Esophagus muscularis mucosa (tissue), 4 donors: ENCODE measurements at places on chromosomes 11 and 22. TPM values are rescaled to one million over a fixed set of nuclear protein-coding genes. Genes with fewer than 3 reads are reported as not detected.

DNA sequence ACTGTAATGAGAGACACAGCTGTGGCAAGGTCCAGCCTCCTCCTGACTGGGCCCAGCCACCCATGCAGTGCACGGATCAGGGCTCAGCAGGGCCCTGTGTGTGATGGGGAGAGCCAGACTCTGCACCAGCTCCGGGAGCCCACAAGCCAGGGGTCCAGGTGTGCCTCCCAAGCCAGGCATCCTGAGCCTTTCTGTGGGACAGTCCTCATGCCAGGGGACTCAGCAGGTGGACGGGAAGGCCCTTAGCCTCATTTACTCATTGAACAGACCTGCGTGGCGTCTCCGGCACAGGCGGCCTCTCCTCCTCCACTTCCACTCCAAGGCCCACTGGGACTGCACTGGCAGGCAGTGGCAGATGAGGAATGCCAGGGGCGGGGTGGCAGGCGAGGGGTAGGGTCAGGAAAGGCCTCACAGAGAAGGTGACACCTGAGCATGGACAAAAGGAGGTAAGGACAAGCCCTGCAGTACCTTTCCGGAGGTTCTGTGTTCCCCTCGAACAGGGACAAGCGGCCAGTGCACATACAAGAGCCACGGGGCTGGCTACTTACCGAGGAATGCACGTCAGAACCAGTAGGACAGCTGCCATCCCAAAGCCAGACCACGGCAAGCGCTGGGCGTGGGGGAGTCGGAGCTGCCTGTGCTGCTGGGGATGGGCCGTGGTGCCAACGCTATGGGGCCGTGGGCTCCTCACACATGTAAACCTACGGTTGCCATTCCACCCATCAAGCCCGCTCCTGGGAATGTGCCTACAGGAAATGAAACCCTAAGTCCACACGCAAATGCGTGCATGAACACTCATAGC, 52.7 kb downstream of the IGF2 start:
- H3K36me3 ChIP-seq: no peaks in the 10 kb centered on the region
- peak; percentile 45 for DNase-seq
- H3K27ac ChIP-seq: no peak overlapping the region
- H3K4me1 ChIP-seq: no peaks in the 10 kb centered on the region
- no peaks in the 10 kb centered on the region for H3K27me3 ChIP-seq

Gene PTS
- total RNA-seq: 45.3 TPM

DNA sequence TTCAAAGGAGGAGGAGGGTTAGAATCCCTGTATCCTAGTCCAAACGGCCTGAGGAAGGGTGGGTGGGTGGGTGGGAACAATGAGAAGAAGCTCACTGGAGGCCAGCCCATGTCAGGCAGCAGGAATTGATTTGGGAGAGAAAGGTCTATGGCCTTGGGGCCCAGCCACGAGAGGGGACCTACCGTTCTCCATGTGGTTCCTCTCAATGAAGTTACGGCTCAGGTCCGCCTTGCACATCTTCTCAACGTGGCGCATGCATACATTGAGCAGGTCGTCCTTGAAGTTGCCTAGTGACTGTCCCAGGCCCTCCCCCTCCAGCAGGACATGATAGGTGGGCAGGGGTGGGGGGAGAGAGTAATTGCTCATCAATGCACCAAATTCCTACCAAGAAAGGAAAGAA, 12.4 kb downstream of the TRIM29 start:
- H3K4me3 ChIP-seq: no peak overlapping the region
- H3K27me3 ChIP-seq: no peaks in the 10 kb centered on the region
- no peak overlapping the region for H3K27ac ChIP-seq
- no peaks in the 10 kb centered on the region for H3K36me3 ChIP-seq

DNA sequence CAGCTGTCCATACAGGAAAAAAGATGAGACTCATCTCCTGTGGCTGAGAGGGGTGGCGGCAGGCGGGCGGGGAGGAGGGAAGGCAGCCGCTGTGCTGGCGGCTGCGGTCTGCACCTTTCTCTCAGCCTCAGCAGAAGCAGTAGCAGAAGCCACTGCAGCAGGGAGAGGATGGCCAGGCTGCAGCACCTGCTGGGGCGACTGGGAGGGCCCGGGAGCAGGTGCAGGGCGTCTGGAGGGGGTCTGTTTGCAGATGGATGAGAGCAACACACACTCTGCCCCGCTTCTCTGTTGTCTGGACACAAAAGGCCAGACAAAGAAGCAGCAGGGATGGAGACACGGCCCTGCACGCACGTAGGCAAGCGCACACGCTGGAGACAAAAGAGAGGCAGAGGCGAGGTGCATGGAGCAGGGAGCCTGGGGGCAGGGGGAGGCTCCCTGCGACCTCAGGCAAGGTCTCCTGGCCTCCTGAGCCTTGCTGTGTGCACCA, 9.3 kb upstream of the MIAT start:
- H3K4me3 ChIP-seq: no peak overlapping the region
- DNase-seq: no peak
- H3K4me1 ChIP-seq: peaks cover 3% of the 10 kb centered on the region
- no peaks in the 10 kb centered on the region for H3K27me3 ChIP-seq
- no peak overlapping the region for H3K27ac ChIP-seq

Gene NAP1L4
- total RNA-seq: 90.0 TPM

Gene NOX4
- total RNA-seq: 6.1 TPM

GRCh38 chr11:119865661-119866156, 136.7 kb upstream of the NECTIN1 start:
- no peaks in the 10 kb centered on the region for H3K36me3 ChIP-seq
- no peaks in the 10 kb centered on the region for H3K4me1 ChIP-seq
- H3K4me3 ChIP-seq: no peak overlapping the region

Gene SCO2
- total RNA-seq: 5.1 TPM

DNA sequence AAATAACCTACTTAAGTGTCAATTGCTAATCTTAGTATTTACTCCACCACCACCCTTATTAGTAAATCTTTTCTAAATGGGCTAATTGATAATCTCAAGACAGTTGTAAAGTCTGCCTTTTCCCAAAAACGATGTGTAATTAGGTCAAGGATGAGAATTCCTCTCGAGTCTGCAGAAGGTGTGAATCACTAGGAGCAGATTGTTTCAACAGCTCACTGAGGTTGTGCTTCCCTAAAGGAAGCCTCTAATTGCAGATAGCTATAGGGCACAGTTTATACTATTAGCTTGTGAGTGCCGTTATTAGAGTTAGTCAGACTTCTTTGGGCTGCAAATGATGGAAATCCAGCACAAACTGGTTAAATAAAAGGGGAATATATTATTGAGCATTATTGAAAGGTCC, 84.9 kb downstream of the C11orf91 start:
- H3K4me3 ChIP-seq: no peak overlapping the region
- H3K4me1 ChIP-seq: no peaks in the 10 kb centered on the region
- no peak overlapping the region for H3K27ac ChIP-seq
- H3K27me3 ChIP-seq: peaks cover 12% of the 10 kb centered on the region
- no peaks in the 10 kb centered on the region for H3K36me3 ChIP-seq
- no peak for DNase-seq
